NCI-H1694 (cell line): ENCODE measurements at places on chromosomes 11 and 22.

GRCh38 chr22:39318507-39319283 lies 728 bp downstream of the RPL3 start:
- no peak for DNase-seq

GRCh38 chr11:61417670-61418069 lies 12.1 kb downstream of the CPSF7 start:
- DNase-seq = no peak

- DNase-seq = no peak
These were observed 89.3 kb upstream of the CHRM4 start for GRCh38 chr11:46480909-46481308.

GRCh38 chr11:40179541-40179940 lies 1279.9 kb downstream of the LRRC4C start:
- no peak for DNase-seq

GRCh38 chr11:19832901-19833300 lies 120.3 kb downstream of the NAV2 start:
- no peak for DNase-seq
